Bronchial smooth muscle cell (primary cell): ENCODE measurements at places on chromosomes 2 and 18. TPM values are rescaled to one million over a fixed set of nuclear protein-coding genes. Genes with fewer than 3 reads are reported as not detected.

Gene TMEM169
- 0.16 and 0.26 TPM in 2 replicates for total RNA-seq

Gene ADRA2B
- not detected in 2 replicates for total RNA-seq

Gene ZRANB3
- total RNA-seq, result 6.3 and 6.9 TPM in 2 replicates

Gene ABCB11
- total RNA-seq, result under 0.01 and 0.26 TPM in 2 replicates

Gene FBXO48
- total RNA-seq, result 0.26 and 0.32 TPM in 2 replicates

Gene RNF144A
- total RNA-seq, result 0.17 and 3.9 TPM in 2 replicates

Gene CARF
- 5.4 and 6.1 TPM in 2 replicates for total RNA-seq

Gene AKAIN1
- not detected in 2 replicates for total RNA-seq

Gene SLC5A7
- not detected in 2 replicates for total RNA-seq
